ENCODE measurements at places on chromosomes 5 and 9. TPM values are rescaled to one million over a fixed set of nuclear protein-coding genes. Genes with fewer than 3 reads are reported as not detected.

GRCh38 chr5:36418152-36418979, 116.7 kb upstream of the RANBP3L start:
- no peak for DNase-seq

DNA sequence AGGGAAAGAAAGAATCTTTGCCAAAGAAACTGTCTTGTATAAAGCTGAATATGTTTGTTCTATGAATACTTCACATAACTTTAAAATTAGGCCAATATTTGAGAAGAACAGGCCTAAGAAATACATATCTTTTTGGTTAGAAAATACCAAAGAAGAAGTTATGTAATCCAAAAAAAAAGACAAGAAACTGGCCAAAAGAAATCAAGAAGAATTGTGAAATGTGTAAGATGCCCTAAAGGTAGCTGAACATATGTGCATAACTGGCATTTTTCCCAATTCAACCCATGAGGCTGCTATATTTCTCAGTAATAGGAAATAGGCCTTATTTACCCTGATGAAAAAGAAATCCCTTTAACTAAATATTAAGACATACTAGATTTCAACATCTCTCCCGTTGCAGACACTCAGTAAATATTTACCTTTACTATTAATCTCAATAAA, 290.0 kb downstream of the CETN3 start:
- no peak for DNase-seq

DNA sequence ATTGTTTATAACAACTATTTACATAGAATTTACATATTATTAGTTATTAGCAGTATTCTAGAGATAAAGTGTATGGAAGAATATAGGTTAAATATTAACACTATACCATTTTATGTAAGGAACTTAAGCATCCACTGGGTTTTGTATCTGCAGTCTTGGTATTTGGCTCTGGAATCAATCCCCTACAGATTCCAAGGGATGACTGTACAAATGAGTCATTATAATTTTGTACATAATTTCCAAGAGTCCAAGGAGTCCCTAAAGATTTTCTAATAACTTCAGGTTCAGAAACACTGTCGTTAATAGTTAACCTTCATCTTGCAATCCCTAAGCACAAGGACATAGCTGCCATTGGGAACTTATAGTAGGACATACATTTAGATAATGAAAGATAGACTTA, 254.8 kb upstream of the PDE4D start:
- no peak for DNase-seq

DNA sequence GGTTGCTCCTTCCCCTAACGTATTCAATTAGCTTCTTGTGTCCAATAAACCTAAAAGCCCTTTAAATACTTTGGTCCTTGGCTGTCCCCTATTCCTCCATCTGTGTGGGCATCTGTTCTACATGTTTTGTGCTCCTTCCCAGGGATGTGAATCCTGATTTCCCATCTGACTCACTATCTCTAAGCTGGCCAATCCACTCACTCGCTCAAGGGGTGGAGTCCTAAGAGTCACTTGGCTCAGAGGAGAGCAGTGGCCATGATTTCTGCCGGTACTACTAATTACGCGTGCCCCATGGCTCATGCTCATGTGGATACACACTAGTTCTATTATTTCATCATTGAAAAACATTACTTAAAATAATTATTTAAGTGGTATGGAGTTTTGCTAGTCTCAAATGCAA, 89.6 kb downstream of the TAF11L14 start:
- no peak for DNase-seq

DNA sequence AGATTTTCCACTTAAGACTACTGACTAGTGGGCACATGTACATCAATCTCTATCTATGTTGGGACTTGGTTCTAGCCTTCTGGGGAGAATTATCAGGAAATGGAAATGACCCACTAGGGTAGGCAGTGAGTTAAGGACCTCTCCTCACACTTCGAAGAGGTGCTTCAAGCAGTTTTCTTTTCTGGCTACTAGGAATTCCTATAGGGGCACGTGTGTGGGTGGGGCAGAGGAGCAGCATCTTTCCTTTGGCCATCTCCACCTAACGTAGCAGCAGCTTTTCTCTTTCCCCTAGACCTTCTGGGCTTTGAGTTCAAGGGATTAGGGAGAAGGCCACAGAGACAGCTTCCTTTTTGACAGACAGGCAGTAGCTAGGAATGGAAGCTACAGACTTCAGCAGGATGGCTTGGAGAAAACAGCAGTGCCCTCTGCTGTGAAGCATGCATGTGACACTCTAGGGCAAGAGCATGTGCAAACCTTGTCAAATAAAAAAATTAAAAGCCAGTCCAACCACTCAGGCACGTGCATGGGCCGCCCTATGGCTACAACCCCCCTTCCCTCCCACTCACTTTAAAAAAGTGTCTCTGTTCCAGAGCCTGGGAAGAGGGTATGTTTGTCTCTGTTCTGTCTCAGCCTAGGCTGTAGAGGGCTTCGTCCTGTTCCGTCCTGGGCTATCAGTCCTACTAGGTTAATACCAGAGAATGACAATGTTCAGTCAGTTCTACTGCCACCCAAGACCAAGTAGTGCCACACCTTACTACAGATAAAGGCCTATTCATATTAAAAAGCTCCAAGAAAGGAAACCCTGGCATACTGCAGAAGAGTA, 8.7 kb upstream of the GFRA3 start:
- peak; percentile 20 for DNase-seq

DNA sequence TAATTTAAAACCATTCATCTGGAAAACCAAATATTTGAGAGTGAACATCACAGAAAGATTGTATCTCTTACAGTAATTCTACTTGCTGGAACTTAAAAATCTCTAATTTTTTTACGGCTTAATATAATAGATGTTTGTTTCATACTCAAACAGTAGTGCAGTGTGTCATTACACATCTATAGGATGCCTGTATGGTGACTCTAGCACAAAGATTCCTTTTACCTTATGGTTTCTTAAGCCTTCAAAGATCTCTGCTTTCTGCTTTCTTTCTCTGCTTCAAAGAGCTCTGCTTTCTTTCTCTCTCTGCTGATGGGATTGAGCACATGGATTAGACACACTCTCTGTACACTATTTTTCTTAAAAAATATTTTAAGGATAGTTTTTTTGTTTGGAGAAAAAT, 374.0 kb upstream of the CDH9 start:
- no peak for DNase-seq

GRCh38 chr5:25027061-25027460, 382.3 kb upstream of the CDH10 start:
- DNase-seq, result no peak

DNA sequence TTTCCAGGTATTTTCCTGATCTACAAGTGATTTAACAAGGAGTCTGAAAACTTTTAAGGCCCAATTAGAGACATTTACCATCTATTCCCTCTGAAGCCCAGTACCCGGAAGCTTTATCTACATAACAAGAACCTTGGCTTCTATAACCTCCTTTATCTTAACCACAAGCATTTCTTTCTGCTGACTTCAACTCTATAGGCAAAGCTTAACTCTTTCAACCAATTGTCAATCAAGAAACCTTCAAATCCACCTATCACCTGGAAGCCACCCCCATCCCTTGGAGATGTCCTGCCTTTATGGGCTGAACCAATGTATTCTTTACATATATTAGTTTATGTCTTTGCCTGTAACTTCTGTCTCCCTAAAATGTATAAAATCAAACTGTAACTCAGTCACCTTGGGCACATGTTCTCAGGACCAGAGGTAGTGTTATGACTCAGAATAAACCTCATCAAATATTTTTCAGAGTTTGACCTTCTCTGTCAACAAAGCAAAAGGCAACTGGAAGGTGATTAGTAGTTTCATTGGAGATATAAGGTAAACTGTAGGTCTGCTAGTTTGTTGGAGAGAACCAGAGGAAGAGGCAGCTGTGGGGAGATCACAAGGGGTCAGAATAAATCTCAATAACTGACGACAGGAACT, 13.0 kb upstream of the RIMOC1 start:
- no peak for DNase-seq

- DNase-seq, result no peak
Measured at GRCh38 chr5:56853698-56854097, 38.3 kb downstream of the MAP3K1 start.

GRCh38 chr5:132773601-132774355, 3.3 kb downstream of the SEPTIN8 start:
- DNase-seq, result no peak

DNA sequence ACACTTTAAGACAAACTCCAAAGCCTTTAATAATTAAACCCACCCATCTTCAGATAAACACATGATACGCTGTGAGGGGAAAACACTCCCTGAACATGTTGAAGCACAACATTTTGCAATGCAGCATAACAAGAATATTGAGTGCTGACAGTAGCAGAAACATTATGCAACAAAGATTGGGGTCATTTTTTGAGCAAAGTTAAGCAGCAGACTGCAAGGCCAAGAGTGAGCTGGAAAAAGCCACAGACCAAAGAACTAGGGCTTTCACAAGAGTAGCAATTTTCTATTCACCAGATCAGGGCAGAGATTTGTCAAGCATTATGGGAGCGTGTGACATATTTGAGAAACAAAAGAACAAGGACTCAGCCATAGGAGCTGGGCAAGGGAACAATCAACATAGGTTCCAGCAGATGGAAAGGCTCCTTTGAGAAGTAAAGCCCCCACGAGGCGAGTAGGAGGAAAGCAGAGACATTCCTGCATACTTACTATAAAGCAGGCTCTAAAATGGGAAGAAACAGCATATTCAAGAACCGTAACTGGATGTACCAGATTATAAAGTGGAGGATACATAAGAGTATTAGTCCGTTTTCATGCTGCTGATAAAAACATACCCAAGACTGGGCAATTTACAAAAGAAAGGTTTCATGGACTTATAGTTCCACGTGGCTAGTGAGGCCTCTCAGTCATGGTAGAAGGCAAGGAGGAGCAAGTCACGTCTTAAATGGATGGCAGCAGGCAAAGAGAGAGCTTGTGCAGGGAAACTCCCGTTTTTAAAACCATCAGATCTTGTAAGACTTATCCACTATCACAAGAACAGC, 4.8 kb upstream of the TTC23L start:
- DNase-seq, result no peak

DNA sequence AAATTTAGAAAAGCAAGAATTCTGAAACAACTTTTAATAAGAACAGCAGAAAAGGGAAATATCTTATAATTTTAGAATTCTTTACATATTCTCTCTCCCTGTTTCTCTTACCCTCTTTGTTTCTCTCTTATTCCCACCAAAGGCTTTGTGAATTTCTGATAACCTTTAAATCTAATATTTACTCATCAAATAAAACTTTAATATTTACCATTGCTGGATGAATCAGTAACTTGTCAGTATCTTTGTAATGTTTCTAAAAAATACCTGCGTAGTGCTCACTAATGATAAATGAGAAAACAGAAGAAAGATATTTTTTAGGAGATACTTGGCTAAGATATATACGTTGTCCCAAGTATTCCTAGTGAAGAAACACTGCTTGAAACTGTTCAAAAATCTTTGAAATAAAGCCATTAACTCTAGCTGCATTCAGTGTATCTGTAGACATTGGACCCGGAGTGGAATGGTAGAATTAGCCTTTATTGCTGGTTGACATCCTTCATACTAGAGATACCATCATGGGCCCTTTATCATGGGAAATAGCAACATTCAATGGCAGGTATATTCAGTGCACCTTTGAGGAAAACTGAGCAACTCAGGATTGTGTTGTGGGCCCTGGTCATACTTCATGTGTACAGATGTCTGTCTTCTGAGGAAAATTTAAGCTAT, 2160.4 kb downstream of the MAT2B start:
- DNase-seq, result no peak

- no peak for DNase-seq
Measured at GRCh38 chr9:134947265-134947955, 29.7 kb upstream of the FCN1 start.

DNA sequence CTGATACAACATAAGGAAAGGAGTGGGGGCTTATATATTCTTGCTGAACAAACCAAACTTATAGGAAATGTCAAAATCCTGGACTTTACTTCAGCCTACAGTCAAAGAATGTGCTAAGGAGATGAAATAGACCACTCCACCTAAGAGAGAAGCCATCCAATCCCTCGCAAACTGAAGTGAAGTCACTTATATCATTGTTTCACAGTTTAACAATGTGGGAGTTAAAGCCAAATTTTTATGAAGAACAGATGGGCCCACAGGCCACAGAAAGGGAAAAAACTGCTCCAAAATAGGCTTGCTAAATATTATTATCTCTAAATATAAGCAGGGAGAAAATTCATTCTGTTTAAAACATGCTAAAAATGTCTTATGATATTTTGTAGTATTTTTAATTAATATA, 233.3 kb downstream of the GAS1 start:
- DNase-seq, result no peak

DNA sequence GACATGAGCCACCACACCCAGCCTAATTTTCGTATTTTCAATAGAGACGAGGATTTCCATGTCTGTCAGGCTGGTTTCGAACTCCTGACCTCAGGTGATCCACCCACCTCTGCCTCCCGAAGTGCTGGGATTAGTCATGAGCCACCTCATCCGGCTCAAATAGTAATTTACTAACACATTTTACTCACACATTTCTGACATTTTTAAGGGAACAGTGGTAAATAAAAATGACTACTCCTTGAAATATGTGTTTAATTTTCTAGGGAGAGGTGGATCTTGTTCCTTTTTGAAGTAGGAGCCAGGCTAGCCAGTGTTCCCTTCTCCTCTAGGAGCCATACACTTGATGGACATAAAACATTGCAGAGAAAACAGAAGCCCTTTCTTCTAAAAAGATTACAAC, 55.2 kb upstream of the ERBIN start:
- DNase-seq, result no peak

- DNase-seq, result no peak
Measured at GRCh38 chr5:149771216-149771980, 41.3 kb downstream of the PPARGC1B start.

GRCh38 chr9:24488896-24489295, 56.8 kb downstream of the IZUMO3 start:
- no peak for DNase-seq

DNA sequence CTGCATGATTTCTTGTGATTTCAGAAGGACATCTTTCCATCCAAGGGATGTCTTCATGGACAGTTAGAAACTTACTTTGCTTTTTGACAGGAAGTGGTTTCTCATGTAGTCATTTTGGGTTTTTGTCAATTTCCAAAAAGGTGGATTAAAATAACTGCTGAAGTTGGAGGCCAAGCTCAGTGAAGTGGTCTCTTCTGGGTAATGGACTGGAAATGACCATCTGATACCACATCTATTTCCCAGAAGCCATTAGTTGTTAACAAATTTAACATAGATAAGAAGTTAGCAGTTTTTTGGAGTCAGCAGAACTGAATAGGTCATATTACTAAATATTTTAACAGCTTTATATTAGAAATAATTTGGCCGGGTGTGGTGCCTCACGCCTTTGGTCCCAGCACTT, 86.2 kb upstream of the MYO10 start:
- DNase-seq, result no peak

- no peak for DNase-seq
Measured at GRCh38 chr5:151255621-151256286, 2.8 kb downstream of the GM2A start.

Gene SLC6A7
- polyA plus RNA-seq, result 0.01 TPM

Gene ASTN2
- 3.1 TPM for polyA plus RNA-seq

Gene TMEM171
- polyA plus RNA-seq, result 0.23 TPM

Gene SPINK1
- 393 TPM for polyA plus RNA-seq

Gene DMRT2
- polyA plus RNA-seq, result 0.10 TPM

Gene TEX10
- polyA plus RNA-seq, result 9.8 TPM

Gene EQTN
- polyA plus RNA-seq, result 0.13 TPM

Gene GDF9
- 0.65 TPM for polyA plus RNA-seq

Gene COL5A1
- polyA plus RNA-seq, result 68.5 TPM

Gene LCP2
- polyA plus RNA-seq, result 8.5 TPM
